AG04449 (cell line): ENCODE measurements at places on chromosomes 1 and 21.

DNA sequence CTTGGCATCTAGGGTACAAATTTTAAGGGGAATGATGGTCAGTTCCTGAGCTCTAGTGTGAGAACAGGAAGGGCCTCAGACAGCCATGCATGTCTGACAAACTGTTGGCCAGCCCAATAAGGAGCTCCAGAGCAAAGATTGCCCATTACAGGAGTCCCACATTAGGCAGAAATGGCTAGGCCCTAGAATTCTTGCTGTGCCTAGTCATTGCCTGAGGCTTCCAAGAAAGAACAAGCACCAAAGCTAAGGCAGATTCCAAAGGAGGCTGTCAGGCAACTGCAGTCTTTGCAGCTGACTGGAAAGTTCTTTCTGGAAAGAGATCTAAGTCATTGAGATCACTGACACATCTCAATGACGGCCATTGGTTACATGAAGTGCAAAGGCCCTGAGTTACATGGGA lies 3.9 kb upstream of the STIL start:
- DNase-seq, result peak; percentile 96

- DNase-seq, result no peak
These were observed 49.5 kb upstream of the S1PR1 start for GRCh38 chr1:101187297-101187696.

DNA sequence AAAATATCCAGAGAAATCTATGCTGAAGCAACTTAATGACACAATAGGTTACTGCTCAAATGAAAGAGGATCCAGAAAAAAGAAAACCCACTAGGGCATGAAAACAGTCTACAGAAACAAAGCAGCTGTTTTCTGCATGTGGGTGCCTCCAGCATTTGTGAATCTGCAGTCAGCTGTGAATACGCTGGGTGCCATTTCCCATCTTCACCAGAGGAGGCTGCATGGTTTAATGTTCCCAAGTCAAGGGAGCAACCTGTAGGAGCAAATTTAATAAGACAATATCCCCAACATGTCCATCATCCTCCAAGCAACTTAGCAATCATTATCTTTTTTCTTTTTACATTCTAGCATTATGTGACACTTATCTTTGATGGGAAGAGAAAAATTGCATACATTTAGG lies 396.6 kb downstream of the BRINP2 start:
- no peak for DNase-seq

DNA sequence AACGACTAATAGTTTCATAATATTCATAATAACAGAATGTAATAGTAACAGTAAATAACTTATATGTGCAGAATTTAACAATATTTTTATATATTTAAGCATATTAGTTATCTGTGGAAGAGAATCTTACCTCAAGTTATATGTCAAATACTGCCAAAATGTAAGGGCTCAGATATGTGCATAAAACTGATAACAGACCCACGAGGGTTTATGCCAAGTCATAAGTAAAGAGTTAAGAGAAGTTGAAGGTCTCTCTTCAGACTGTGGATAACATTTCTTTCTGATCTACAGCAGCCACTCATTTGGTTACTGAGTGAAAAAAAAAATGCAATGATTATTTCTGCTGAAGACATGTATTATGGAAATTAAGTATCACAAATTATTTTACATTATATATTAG lies 1167.8 kb upstream of the NCAM2 start:
- DNase-seq, result no peak
